Hippocampal formation (tissue), 2 donors: ENCODE measurements at places on chromosomes 6 and 20.

DNA sequence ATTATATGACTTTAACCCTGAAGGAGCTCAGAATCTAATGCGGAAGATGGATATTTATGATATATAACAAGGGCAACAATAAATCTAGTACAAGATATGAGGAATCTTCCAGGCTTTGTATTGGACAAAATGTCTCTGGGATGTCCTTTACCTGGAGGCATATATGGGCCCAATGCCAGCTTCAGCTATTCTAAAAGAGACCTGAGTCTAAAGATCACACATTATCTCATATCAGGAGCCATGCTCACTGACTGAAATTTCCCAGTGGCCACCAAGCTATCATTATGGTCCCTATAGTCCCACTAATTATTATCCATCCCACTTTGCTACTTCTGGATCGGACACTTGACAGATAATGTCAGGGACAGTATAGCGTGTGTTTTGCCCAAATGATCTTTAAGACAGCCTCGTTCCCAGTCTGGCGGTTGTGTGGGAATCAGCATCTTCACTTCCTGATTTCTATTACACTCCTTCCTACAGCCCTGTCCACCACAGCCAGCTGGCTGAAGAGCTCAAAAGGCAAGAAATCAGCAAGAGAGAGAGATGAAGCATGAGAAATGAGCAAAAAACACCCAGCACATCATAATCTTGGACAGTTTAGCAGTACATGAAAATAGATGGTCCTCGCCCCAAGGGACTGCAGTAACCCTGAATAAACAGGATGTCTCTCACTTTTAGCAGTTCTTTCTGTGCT lies 34.9 kb downstream of the KLHL31 start:
- no peak for DNase-seq

DNA sequence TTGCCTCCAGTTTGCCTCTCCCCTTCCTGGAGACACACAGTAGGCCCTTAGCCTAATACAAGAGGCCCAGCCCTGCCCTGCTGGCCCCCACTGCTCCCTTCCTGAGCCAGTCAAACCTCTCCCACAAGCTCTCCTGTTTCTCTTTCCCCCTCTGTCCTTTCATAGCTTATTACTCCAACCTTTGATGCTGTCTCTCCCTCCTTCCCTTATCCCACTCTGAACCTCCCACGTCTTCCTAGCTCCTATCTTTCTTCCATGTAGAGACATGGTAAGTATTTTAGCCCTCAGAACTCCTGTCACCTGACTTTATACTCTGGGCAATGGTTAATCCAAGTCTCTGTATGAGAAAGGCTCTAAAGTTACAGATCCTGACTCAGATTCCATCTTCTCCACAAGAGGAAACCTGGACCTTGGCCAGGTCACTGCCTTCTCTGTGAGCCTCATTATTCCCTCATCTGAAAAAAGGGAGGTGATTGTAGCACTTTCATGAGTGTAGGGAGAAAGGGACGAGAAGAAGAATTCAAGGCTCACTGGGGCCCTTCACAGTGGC lies 6.7 kb downstream of the TGIF2 start:
- DNase-seq = no peak

DNA sequence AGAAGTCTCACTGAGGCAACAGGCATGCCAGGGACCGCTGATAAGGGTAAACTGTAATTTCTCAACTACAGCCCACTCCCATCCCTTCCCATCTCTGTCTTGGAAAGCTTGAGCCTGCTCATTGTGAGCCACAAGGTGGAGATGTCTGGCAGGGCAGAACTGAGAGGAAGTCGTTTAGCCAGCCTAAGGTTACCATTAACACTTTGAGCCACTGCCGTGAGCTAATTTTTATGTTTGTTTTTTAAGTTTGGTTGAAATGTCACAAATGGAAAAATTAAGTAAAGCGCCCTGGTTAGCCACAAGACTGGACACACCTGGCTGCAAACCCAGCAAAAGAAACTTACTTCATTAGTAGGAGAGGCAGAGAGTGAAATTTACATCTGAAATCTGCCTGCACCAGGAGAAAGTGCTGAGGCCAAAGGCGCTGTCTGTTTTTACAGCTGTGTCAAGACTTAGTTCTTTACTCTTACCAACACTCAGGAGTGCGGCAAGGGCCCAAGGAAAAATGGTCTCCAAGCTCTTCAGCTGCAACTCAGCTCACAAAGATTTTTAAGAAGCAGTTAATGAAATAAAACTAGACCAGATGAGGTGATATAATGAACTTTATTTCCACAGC lies 50.0 kb upstream of the FAM83C start:
- DNase-seq = no peak

DNA sequence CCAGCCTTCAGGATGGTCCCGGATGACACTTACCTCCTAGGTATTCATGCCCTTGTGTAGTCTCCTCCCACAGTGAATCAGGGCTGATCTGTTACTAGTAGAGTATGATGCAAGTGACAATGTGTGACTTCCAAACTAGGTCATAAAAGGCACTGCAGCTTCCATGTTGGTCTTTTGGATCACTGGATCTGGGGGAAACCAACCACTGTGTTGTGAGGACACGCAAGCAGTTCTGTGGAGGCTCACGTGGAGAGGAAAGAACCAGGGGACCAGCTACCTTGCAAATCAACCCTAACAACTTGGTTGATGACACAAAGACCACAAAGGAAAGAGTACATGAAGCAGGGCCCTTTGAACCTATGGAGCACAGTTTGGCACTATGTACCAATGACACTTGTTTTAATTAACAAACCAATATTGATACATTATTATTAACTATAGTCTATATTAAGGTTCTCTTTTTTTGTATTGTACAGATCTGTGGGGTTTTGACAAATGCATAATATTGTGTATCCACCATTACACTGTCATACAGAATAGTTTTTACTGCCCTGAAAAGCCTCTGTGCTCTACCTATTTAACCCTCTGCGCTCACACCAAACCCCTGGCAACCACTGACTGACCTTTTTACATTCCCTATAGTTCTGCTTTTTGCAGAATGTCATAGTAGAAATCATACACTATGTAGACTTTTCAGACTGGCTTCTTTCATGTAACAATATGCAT lies 16.3 kb upstream of the SDCBP2 start:
- no peak for DNase-seq

DNA sequence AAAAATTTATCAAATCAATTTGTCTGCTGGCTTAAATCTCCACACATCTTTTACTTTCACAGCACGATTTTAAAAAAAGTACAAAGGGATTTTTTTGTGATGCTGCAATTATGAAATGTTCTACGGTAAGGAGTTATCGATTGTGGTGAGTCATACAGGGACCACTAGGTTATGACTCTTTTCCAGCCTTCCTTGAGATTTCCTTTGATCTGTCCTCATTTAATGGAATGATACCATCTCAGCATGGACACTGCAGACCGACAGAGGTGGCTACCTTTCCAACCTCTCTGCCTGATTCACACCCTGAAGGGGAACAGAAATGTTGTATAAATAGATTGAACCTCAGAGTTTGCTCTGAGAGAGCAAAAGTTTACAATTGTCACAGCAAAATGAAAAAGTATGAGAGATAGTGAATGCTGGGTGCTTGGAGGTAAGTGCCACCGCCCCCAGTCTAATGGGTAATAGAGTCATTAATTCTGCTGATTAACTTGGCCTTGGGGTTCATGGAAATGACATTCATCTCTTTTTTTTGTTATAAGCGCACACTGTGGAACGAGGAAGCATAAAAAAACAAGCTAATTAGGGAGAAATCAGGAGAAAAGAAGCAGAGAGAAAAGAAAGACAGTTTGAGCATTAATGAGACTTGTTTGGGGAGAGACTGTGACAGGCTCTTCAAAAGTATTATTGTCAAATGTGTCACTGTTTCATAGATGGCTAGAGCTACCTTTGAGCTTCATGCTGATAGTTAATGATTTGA lies 306.0 kb downstream of the RNF144B start:
- no peak for DNase-seq

DNA sequence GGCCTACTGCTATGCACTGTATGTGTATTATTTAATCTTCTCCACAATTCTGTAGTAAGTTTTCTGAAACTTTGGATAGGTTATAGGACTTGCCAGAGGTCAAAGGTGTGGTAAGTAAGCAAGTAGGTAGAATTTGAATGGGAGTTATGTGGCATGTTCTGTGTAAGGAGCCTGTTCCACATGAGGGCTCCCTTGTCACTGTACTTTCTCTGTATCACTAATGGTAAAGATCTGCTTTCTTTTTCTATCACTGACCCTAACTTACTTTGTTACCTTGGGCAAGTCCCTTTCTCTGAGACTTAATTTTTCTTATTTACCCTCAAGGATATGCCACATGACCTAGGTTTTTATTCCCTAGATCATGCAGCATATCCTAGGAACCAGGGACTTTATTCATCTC lies 50.3 kb downstream of the EIF2S2 start:
- DNase-seq = no peak

- peak; percentile 47 for DNase-seq
Observed at GRCh38 chr20:17969884-17970409, 1.1 kb downstream of the MGME1 start.

GRCh38 chr20:35625584-35626385 lies 10.2 kb downstream of the SPAG4 start:
- DNase-seq = no peak

DNA sequence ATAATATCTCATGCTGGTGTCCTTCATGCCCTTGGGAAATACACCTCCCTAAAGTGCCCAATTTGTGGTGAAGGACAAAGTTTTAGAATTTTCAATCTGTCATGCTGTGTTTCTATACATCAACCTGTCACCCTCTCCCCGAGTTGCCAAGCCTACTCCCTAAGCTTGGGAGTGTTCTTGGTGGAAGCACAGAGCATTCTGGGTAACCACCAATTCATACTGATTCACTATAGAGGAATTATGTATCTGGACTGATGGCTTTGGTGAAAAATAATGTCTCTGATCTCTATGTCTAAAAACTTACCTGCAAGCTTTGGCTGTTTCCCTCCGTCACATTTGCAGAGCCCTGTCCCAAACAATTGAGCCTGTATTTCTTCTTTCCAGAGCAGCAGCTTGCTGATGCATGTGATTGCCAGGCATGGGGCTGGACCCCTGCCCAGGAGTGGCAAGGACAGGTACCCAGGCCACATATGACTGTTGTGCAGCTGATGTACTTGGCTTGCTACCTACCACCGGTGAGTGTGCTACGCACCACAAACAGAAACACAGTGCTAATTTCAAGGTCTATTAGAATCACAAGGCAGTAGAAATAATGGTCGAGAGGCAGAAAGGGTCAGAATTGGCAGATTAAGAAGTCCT lies 202.8 kb upstream of the CITED2 start:
- no peak for DNase-seq

DNA sequence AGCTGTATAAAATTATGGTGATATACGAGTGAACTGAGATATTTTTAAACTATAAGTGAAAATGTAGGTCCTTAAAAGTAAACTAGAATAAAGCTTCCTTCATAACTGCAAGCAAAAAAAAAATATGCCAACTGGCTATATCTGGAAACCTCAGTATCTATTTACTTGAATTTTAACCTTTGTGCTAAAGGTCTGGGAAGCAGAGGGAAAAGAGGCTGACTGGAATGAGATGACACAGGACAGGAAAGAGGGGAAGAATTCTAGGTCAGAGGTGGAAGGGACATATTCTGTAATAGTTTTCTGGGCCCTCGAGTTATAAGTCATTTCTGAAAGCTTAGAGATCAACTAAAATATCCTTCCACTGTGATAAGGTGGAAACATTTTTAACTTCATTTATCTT lies 46.8 kb downstream of the AIG1 start:
- DNase-seq = no peak

- DNase-seq = no peak
Observed at GRCh38 chr6:33316603-33317418, 733 bp downstream of the ZBTB22 start.

- no peak for DNase-seq
Observed at GRCh38 chr20:52652271-52652670, 319.9 kb upstream of the TSHZ2 start.

- no peak for DNase-seq
Observed at GRCh38 chr20:15702161-15702560, 871.1 kb downstream of the KIF16B start.

- no peak for DNase-seq
Observed at GRCh38 chr6:1227935-1228753, 83.8 kb upstream of the FOXQ1 start.

DNA sequence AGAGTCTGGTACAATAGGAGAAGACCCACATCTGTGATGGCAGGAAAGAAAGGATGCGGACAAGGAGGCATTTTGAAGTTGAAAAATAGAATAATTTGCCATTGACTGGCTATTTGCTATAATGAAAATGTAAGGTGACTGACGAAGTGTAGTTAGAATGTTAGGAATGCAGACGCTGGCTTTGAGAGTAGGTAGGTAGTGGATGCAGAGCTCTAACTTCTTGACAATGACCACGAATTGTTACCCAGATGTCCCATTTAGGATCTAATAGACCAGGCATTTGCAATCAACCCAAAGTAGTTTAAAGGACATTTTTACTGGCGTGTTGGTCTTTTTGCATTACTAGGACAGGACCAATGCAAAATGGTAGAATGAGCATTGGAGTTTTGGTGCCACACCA lies 14.2 kb downstream of the MLIP start:
- no peak for DNase-seq

DNA sequence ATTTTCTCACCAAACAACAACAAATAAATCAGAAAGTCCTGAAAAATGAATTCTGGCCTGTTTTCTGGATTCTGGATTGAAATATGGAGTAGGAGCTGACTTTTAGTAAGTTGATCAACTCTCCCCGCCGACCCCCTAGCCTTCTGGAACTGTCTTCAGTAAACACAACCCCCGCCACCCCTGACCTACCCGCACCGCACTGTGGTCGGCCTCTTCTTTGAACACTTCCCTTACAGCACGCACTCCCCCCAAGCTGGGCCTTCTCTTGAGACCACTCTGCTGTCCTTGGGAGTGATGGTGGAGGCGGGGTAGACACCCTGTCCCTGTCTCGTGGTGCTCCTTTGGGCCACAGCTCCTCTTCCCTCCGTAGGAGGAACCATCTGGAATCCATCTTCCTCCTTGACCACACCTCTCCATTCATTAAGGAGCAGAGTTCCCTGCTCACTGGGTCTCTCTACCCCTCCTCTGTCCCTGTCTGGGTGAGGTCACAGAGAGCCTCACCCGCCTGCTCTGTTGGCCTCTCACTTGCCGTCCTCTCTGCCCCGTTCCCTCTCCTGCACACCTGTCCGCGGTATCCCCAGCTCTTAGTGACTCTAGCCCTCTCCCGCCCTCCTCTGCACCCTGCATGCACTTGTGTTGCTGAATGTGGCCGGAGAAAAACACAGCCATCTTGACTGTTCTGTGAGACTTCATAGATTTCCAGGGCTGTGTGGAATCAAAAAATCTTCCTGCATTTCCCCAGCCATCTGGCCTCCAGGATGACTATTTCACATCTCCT lies 19.1 kb downstream of the SYNJ2 start:
- no peak for DNase-seq
